Thyroid gland (tissue), 4 donors: ENCODE measurements at places on chromosomes 2 and 18.

- peak; percentile 36 for DNase-seq
These were observed 209.6 kb upstream of the PIK3C3 start for GRCh38 chr18:41745166-41746049.

- no peak for DNase-seq
These were observed 633.8 kb upstream of the ZNF804A start for GRCh38 chr2:183964565-183964964.

- peak; percentile 92 for DNase-seq
These were observed 6.7 kb downstream of the TMBIM1 start for GRCh38 chr2:218285604-218286003.

- DNase-seq = no peak
These were observed 64.0 kb downstream of the HPCAL1 start for GRCh38 chr2:10366601-10367270.

DNA sequence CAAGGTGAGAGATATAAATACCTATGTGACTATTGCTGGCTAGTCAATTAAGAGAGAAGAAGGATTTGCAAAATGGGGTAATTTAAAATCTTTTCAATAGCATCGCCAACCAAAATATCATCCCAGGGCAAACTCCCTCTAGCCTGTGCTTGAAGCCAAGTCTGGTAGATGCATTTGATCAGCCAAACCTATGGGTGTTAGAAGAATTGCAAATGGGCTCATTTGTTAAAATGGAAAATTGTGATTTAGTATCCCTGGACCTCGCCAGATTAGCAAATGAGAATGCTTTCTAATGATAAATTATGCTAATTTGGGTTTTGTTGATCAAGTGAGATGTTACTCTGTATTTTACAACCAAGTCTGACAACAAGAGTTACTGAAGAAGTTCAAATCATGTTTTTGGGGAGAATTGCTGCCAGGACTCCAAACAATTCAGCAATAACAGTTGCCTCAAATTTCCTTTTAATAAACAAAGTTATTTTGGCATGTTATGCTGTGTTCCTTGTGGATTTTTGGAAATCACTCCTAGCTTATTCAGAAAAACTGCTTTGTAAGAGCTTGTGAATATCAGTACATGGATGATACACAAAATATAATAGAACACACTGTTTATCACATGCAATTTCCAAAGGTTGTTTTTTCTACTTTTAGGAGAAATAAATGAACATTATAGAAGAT is 272.5 kb upstream of the PARD3B start:
- DNase-seq = no peak

GRCh38 chr2:146853741-146854444 is 990.9 kb upstream of the ACVR2A start:
- DNase-seq = no peak
